ENCODE measurements at places on chromosomes 12 and 14.

DNA sequence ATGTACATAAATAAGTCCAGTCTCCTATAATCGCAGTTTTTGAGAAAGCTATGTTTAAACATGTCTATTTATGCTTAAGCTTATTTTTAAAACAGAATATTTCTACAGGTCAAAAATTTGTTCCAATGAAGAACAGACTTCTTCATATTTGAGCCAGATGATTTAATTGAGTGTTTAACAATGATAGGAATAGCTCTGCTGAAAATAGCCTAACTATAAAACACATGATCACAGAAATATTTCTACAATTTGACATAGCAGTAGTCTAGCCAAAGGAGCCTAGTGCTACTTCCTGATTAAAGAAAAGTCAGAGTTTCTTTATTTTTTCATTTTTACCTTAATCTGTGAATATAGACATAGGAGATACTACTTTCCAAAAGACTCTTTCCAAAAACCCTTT, 29.4 kb downstream of the DCP1B start:
- no peak for DNase-seq

DNA sequence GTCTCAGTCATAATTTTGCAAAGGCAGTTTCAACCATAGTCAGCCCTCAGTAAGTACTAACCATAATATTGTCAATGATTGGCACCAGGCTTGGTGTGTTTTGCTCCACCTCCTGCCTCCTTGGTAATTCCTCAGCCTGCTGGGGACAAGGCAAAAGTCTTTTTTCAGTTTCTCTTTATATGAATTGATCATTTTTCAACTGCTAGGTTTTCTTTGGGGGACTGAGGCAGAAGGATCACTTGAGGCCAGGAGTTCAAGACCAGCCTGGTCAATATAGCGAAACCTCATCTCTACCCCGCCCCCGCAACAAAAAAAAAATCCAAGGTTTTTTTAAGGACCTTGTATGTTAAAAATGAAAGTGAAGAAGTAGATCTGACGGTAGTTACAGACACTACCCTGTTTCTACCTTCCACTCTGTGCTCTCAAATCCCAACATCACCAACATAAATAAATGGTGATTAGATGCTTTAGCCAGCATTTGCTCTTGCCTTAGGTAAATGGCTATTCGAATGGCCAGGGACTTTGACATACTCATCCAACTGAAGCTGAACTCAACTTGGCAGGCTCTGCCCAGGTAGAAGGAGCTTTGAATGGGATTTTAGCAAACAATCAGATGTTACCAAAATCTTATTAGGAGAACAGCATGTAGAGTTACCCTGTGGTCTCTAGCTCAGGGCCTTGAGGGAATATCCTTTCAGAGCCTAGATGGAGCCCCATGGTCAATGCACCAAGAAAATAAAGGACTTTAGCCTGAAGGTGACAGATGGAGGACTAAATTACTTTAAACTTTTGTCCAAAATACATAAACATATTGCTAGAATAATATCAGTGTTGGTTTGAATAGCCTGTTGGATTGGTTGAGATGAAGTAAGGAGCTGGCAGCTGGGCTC, 126.9 kb upstream of the AMIGO2 start:
- DNase-seq, result no peak

GRCh38 chr12:57894399-57895292, 46.7 kb upstream of the ATP23 start:
- DNase-seq, result no peak

DNA sequence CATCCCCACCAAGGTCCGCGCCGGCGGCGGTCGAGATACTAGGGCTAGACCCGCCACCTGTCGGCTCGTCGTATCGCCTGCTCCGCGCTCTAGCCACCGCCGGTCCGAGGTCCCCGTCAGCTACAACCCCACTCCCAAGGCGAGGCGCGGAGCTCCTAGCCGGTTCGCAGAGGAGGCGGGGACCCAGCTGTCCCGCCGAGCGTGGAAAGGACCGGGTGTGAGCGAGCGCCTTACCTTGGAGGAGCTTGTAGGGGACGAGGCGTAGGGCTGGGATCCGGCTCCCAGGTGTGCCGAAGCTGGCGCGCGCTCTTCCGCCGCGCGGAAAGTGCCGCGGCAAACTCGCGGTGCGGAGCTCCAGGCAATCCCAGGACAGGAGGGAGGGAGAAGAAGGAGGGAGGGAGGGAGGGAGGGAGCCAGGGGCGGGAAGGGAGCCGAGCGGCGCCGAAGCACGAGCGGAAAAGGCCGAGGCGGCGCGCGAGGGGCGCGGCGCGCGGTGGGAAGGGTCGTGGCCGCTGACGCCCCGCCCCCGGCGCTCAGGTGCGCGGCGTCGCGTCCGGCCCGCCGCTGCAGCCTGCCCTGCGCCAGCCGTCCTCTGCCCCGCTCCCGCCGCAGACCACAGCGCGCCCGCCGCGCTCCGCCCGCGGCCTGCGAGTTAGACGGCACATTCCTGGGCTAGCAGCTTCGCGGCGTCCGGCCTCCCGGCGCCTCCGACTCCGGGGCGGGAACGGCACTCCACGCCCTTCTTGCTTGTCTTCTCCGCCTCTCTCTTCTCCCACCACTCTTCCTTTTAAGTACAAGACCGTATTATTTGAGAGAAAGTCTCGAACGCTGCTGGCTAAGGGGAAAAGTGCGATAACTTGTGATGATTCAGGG, at the start of gene PAWR:
TSS of gene PAWR (minus strand) at position 327 of the 873 bp plus-strand sequence. CDS start 720 bp downstream, outside the sequence.
- peak; percentile 73 for DNase-seq

- DNase-seq, result no peak
Observed at GRCh38 chr12:109783135-109783964, 49.8 kb downstream of the TRPV4 start.

- DNase-seq, result peak; percentile 76
Observed at GRCh38 chr12:51904951-51905470, 2.3 kb upstream of the ACVRL1 start.

GRCh38 chr12:68667291-68667690, 19.5 kb upstream of the NUP107 start:
- no peak for DNase-seq

GRCh38 chr12:3705354-3705675, 47.6 kb downstream of the CRACR2A start:
- DNase-seq, result no peak

GRCh38 chr14:103775506-103775905, 59.9 kb downstream of the ZFYVE21 start:
- DNase-seq, result no peak

- no peak for DNase-seq
Observed at GRCh38 chr14:99619835-99620834, 16.1 kb upstream of the CCDC85C start.

GRCh38 chr14:51463461-51463860, 188.2 kb upstream of the FRMD6 start:
- no peak for DNase-seq

DNA sequence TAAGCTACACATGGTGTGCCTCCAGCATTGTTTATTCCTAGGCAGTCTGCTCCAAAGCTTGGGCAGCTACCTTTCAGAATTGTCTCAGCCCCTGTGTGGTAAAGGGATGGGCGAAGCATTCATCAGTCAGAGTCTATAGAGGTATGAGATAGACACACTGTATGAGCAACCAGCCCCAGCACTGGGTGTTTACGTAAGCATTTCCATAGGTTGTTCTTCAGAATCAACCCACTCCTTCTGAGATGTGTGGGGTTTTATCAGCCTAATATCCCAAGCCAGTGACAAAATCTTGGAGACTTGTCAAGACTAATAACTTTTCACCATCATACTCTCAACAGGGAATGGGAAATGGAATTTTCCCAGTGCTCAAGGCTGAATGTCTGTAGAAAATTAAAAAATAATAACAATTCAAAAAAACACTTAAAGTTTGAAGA, 98.2 kb downstream of the BTG1 start:
- DNase-seq, result no peak

GRCh38 chr14:36700651-36701050, 39.0 kb downstream of the PAX9 start:
- no peak for DNase-seq

DNA sequence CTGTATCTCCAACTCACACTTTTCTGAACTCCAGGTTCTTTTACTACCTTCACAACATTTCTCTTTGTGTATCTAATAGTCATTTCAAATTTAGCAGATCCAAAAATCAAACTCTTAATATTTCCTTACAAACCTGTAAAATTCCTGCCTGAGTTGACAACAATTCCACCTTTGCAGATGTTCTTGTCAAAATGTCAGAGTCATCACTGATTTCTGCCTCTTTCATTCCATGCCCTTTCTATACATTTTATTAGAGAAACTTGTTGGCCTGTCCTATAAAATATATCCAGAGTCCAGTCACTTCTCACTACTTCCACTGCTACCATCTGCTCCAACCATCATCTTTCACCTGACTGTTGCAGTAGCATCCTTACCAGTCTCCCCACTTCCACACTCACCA, 119.7 kb downstream of the CAPZA3 start:
- no peak for DNase-seq

DNA sequence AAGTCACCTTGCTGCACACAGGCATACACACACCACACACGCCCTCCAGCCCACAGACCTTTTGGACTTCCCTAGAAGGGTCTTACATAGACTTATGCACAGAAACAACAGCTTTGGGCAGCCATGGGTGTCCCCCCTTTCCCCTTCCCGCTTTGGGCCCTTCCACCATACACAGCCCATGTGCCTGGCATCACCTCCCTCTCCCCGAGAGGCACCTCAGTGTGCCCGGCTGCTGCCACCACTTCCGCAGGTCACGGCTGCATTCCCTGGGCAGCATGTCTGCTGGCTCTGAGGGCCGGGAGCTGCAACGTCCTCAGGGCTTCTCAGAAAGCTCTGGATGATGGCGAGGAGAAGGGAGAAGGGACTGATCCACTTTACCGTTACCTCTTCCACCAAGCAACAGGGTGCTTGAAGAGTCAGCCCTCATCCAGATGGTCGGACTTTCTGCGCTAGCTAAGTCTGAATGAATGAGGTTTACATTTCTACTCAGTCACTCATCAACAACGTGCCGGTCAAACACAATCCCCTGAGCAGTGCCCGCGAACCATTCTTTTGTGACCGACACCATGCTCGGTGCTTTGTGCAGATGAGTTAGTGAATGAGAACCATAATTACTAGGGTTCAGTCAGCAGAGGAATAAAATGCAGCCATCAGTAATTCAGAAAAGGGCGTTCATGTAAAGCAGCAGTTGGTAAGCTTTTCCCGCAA, 72.2 kb upstream of the BCL11B start:
- DNase-seq, result no peak

- DNase-seq, result no peak
Observed at GRCh38 chr14:104094709-104095425, 9.4 kb downstream of the ASPG start.

- no peak for DNase-seq
Observed at GRCh38 chr12:70180130-70180529, 63.1 kb upstream of the CNOT2 start.

- no peak for DNase-seq
Observed at GRCh38 chr12:124341645-124342069, 46.8 kb downstream of the RFLNA start.

DNA sequence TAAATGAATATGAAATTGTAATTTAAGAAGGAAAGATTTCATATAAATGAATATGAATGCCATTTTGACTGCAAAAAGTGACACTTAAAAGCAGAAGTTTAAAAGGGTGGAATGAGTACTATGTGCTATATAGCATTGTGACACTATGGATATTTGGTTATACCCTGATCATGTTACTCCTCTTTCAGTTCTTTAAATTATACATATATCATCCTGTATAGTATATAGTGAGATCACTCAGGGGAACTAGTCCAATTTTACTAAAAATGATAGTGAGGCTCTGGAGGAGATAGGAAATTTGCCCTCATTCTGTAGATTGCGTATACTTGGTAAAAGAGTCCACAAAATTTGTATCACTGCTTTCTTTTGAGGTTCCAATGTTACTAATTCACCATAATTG, 155.7 kb upstream of the BTG1 start:
- DNase-seq, result no peak

DNA sequence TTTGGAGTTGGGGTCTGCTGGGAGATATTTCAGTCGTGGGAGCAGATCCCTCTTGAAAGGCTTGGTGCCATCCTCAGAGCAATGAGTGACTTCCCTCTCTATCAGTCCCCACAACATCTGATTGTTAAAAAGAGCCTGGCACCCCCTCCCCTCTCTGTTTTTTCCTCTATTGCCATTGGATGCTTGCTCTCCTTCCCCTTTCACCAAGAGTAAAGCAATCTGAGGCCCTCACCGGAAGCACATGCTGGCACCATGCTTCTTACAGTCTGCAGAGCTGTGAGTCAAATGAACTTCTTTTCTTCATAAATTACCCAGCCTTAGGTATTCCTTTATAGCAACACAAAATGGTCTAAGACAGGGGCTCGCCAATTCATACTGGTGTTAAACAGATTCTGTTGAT, 99.1 kb upstream of the CCND2 start:
- DNase-seq, result no peak

DNA sequence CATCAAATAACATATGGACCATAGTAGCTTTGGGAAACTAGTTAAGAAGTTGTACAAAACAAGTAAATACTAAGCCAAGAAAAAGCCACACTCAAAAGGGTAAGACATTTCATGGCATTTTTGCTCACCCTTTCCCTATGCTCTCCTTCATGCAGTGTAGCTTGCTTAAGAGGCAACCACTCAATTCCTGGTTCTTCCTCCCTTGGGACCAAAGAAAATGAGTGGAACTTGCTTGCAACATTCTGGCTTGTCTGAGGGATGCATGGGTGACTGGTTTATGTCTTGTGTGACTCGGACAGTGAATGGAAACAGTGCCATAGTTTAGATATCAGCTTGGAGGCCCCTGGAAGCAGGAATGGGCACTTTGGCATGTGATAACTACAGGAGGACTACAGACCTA, 252.0 kb upstream of the ARID2 start:
- DNase-seq, result peak; percentile 27

- no peak for DNase-seq
Observed at GRCh38 chr12:98893675-98894411, 248.8 kb downstream of the APAF1 start.

DNA sequence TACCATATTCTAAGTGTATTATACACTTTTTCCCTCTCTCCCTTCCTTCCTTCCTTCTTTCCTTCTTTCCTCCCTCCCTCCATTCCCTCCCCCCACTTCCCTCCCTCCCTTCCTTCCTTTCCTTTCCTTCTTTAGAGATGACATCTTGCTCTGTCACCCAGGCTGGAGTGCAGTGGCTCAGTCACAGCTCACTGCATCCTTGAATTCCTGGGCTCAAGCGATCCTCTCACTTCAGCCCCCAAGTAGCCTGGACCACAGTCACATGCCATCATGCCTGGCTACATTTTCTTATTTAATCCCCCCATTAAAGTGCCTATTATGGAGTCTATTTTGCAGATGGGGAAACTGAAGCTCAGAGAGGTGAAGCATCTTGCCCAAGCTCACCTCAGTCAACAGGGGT, 55.0 kb downstream of the SVOP start:
- DNase-seq, result no peak

All from GM04503 (cell line).